ENCODE measurements at places on chromosomes 11 and 22.
A peak's percentile ranks its signal among the peaks of the same experiment; 100 is the strongest.

DNA sequence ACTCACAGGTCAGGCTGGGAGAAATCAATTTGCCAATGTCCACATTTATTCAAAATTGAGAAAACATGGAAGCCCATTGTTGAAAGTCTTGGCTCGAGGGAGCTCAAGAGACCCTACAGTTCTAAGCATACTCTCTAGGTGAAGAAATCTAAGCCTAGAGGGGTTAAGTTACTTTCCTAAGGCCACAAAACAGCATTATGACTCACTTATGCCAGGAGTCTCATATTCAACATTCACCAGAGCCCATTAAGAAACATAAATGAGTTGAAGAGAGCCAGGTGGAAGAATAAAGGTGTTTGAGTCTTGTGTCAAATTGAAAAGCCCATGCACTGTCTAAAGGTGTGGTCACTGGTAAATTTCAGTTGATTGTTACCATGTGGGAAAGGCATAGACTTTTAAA lies 108.1 kb downstream of the INSC start:
- no peak for DNase-seq

- DNase-seq = no peak
Measured at GRCh38 chr22:49824936-49825335, 2.7 kb downstream of the BRD1 start.

GRCh38 chr22:36907253-36908195 lies 5.9 kb upstream of the CSF2RB start:
- no peak for DNase-seq

- peak; percentile 26 for DNase-seq
Measured at GRCh38 chr11:103601225-103601846, 435.1 kb upstream of the DDI1 start.

- no peak for DNase-seq
Measured at GRCh38 chr11:7793233-7793632, 3.5 kb downstream of the OR5P2 start.

- DNase-seq = no peak
Measured at GRCh38 chr11:108663154-108663877, 1.6 kb upstream of the DDX10 start.

- no peak for DNase-seq
Measured at GRCh38 chr11:80849253-80849652, 1408.4 kb upstream of the TENM4 start.
